ENCODE measurements at places on chromosomes 5 and 9.

GRCh38 chr5:172508471-172509404 is 54.4 kb upstream of the SH3PXD2B start:
- DNase-seq, result no peak

- DNase-seq, result no peak
Observed at GRCh38 chr5:126334760-126335159, 88.4 kb upstream of the GRAMD2B start.

- DNase-seq, result no peak
Observed at GRCh38 chr5:81768935-81769452, 18.1 kb upstream of the SSBP2 start.

GRCh38 chr5:6218116-6218515 is 160.2 kb downstream of the MED10 start:
- no peak for DNase-seq

DNA sequence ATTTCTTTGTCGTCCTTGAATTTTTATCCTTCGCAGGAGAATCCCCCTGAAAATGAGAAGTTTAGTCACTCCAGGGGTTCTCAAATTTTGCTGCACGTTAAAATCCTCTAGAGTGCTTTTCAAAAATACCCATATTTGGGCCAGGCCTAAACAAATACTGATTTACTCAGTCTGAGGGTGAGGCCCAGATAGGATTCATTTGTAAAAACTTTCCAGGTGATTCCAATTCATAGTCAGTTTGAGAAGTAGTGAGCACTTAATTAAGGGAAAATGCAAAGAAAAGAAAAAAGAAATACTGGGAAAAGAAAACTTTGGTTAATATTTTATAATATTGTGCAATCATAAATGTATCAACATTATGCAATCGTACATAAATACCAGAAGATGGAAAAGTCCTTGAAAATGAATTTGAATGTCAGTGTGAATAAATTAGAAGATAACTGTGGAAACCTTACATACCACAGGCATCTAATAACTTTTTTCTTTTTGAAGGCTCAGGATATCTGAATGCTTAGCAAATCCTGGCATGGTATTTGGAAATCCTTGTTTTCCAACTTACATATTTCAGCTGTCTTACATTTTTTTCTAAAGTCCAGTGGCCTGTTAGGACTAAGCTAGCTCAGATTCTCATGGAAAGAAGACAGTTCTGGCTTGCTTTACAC is 116.5 kb upstream of the DAPK1 start:
- no peak for DNase-seq

GRCh38 chr5:130502702-130503101 is 598.4 kb downstream of the CHSY3 start:
- no peak for DNase-seq

DNA sequence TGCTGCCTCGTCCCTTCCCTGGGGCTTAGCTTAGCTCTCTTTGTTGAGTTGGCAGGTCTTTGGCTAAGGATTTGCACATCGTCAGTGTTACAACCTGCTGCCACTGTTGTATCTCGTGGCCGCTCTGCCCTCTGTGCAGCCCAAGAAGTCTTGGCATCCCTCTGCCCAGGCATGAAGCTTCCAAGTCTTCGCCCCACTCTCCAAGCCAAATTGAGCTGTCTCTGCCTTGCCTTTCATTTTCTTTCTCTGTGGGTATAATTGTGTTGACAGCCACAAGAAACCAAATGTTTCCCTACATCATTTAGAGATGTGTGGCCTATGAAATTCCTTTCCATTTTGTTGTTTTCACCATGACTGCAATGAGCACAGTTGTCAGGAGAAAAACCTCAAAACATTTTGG is 29.6 kb upstream of the MED27 start:
- DNase-seq, result no peak

- peak; percentile 45 for DNase-seq
Observed at GRCh38 chr5:160434022-160434531, 12.4 kb downstream of the PTTG1 start.

DNA sequence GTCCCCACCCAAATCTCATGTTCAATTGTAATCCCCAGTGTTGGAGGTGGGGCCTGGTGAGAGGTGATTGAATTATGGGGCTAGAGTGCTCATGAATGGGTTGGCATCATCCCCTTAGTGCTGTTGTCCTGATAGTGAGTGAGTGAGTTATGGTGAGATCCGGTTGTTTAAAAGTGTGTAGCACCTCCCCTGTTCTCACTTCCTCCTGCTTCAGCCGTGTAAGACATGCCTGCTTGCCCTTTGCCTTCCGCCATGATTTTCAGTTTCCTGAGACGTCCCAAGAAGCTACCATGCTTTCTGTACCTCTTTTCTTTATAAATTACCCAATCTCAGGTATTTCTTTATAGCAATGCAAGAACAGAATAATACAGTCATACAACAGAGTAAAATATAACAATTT is 742 bp upstream of the LECT2 start:
- DNase-seq, result no peak

DNA sequence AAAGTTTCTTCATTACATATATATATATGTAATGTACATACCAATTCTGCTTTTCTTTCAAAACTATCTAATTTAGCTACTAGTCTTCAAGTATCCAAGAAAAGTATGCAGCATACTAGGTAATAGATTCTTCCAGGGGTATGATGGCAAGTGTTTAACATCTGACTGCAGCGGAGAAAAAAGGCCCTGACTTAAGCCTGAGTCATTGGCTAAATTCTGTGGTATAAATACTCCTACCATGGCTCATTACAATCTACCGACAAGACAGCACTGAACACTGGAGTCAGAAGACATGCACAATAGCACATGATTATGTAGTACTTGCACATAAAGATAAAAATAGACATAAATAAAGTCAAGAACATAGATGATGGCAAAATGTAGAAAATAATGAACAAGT is 439.9 kb downstream of the BRINP1 start:
- DNase-seq, result no peak

- DNase-seq, result no peak
Observed at GRCh38 chr9:20837166-20837565, 153.1 kb downstream of the FOCAD start.

GRCh38 chr5:74262544-74263207 is 377.9 kb downstream of the ENC1 start:
- no peak for DNase-seq

DNA sequence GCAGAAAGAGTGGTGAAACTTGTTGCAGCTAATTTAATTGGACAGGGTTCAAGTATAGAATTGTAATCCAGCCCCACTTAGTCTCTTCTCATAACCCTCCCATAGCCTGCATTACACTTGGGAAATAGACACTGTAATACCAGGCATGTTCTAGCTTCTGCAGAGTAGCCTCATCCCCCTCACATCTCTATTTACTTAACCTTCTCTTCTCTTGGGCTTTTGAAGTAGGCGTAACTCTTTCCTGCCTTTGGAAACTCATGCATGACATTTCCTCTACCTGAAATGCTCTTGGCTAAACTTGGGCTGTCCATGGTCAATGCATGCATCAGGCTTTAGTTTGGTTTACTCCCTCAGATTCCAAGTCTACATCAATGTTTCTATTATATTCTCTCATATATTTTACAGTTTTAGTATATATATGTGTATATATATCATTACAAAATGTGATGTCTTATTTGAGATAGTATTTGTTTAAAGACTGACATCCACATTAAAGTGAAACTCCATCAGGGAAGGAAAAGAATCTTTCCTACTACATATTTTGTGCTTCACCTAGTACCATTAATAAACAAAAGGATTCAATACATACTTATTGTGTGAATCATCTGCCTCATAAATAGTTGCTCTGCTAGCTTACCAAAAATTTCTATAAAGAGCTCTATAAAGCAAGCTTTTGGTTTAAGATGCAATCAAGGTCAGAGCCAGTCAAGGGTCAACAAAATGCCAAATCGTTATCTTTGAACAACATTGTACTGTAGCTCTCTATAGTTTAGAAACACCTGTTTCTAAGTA is 1158.0 kb downstream of the MAT2B start:
- no peak for DNase-seq

DNA sequence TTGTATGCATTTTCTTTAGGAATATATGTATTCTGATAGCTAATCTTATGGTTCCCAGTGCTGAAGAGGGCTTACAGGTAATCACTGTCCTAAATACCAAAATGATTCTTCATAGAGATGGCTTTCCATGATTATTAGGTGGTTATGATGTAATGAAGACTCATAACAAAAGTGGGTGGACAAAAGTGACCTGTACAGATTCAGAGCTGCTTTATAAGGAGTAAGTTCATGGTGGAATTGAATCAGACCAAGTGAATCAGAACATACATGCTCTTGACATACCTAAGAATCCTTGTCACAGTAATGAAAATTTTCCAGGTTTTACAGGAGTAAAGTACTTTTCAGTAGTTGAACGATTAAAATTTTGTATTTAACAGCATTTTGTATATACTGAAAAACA is 105.6 kb downstream of the NIPBL start:
- DNase-seq, result no peak

DNA sequence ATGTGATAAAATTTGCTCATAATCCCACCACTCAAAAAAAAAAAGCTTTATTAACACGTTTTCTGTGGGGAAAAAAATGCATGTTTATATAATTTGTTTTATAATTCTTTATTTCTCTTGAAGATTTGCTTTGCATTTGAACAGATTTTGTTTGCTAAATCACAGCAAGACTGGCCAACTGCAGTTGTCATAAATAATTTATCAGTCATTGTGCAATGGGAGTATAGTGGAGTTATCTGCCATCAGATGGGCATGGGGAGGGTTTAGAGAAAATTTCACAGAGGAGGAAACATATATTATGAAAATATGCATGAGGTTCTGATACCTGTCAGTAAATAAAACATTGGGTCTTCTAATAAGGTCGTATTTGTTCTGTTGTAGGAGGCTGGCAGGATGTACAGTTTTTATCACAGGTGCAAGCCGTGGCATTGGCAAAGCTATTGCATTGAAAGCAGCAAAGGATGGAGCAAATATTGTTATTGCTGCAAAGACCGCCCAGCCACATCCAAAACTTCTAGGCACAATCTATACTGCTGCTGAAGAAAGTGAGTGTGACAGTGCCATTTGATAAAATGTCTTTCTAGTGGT is 23.8 kb downstream of the HSDL2 start:
- DNase-seq, result no peak

- DNase-seq, result no peak
Observed at GRCh38 chr9:86721226-86721781, 226.0 kb downstream of the GAS1 start.

GRCh38 chr9:121748727-121749423 is 97.4 kb downstream of the DAB2IP start:
- DNase-seq, result no peak

DNA sequence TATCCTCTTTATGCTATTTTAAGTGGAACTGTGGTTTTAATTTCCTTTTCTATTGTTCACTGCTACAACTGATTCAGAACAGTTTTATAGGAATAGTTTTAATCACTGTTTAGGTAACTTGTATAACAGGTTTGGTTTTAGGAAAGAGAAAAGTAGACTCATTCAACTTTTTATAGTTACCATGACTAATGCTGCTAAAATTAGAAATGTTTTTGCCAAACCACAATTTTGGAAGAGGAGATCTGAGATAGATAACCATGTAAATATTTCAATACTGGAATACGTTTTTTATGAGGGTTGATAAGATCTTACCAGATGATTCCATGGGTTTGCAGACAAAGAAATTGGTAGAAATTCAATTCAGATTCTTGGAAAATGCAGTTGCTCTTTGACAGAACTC is 404.6 kb upstream of the ARRDC3 start:
- no peak for DNase-seq

DNA sequence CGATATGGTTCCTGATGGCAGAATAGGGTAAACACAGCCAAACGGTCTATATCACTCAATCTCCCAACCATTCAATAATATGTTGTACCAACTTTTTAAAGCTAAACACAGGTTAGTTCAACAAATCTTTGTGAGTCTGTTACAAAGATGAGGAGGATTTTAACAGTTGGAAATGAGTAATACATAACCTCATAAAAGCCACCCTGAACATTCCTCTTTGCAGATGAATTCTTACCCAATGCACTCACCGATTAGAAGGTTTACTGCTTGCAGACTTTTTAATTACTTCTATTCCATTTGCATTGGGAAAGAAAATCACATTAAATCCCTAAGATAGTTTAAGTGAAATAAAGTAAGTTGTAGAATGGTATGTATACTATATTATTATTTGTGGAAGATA is 23.3 kb upstream of the TRMT10B start:
- no peak for DNase-seq

DNA sequence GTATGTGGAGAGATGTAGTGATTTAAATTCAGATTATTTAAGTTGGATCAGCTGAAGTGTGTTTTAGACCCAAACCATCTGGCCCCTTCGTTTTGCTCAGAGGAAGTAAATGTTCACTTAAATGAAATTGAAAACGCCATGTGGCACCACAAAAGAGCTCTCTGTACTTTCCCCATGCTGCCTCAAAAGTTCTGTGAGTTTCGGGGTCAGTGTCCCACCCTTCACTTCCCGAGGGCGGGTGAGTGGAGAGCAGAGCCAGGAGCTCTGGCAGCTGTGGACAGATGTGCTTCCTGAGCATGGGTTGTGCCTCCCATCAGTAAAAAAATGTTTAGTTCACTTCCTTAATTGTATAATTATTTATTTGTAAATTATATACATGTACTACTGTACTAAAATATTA is 48.4 kb downstream of the PSD2 start:
- no peak for DNase-seq
